ENCODE measurements at places on chromosomes 5 and 9. TPM values are rescaled to one million over a fixed set of nuclear protein-coding genes. Genes with fewer than 3 reads are reported as not detected.
A peak's percentile ranks its signal among the peaks of the same experiment; 100 is the strongest.

- H3K4me1 ChIP-seq, result peaks cover 100% of the 10 kb centered on the region
- H3K27me3 ChIP-seq, result peaks cover 5% of the 10 kb centered on the region
- DNase-seq, result peak; percentile 68
- H3K4me3 ChIP-seq, result 0 out of 2 replicates have a peak overlapping the region, but pooled peaks have one; percentile 11
- H3K27ac ChIP-seq, result peak overlapping the region; percentile 99
- peaks cover 34% of the 10 kb centered on the region for H3K36me3 ChIP-seq
Measured at GRCh38 chr5:172901012-172901780, 58.0 kb upstream of the RPL26L1 start.

Gene FOXD4
- total RNA-seq, result 0.25 TPM

- peaks cover 47% of the 10 kb centered on the region for H3K36me3 ChIP-seq
- H3K4me3 ChIP-seq, result peak overlapping the region; percentile 96
- peak; percentile 30 for DNase-seq
- H3K27me3 ChIP-seq, result peaks cover 6% of the 10 kb centered on the region
- H3K4me1 ChIP-seq, result peaks cover 60% of the 10 kb centered on the region
Measured at GRCh38 chr5:58459146-58460001, 512 bp downstream of the PLK2 start.

Gene PLPPR1
- total RNA-seq, result not detected

Gene HK3
- not detected for total RNA-seq

DNA sequence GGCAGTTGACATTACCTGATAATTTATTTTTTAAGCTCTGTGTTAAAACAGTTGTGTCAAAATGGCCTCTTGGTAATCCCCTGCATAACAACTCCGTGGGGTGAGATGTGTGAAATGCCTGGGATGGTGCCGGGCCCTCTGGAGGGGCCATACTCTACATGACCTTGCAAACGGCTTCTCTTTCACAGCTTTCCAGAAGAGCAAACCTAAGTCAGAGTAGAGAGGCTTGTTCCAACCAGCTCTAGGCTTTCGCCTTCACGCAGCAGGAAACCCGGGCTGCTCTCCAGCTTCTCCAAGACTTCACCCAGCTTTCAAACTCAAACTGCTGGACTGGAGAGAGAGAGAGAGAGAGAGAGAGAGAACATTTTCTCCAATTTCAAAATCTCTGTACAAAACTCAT, 120.1 kb downstream of the SNX18 start:
- no peak overlapping the region for H3K4me3 ChIP-seq
- no peak for DNase-seq
- no peaks in the 10 kb centered on the region for H3K27me3 ChIP-seq
- peaks cover 4% of the 10 kb centered on the region for H3K4me1 ChIP-seq
- H3K27ac ChIP-seq, result no peak overlapping the region
- H3K36me3 ChIP-seq, result no peaks in the 10 kb centered on the region

Gene CBY3
- total RNA-seq, result not detected

Gene CCNB1
- total RNA-seq, result 149 TPM

DNA sequence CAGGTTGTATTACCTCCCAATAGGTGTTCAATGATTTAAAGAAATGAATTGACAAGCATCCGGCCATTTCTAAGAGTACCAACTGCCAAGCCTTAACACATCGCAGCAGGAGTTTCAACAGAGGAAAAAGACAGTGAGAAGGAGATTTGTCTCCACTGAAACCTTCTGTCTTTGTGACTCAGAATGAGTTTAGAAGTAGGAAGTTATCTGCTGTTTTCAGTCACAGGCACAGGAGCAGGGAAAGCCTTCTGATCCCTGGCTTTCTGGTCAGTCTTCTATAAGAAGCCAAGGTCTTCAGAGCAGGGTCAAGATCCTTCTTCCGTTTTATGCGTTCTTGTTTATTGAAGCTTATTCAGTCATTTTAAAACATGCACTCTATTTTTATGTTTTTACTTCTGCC, 390.7 kb upstream of the PCSK5 start:
- H3K4me1 ChIP-seq, result no peaks in the 10 kb centered on the region
- no peaks in the 10 kb centered on the region for H3K36me3 ChIP-seq
- no peaks in the 10 kb centered on the region for H3K27me3 ChIP-seq
- no peak overlapping the region for H3K27ac ChIP-seq
- no peak for DNase-seq

Data from HFFc6 (cell line).